T-helper 2 cell (primary cell): ENCODE measurements at places on chromosomes 3 and 15.

- no peak for DNase-seq
These were observed 150.2 kb downstream of the TP63 start for GRCh38 chr3:189781415-189781814.

- no peak for DNase-seq
These were observed 317.5 kb downstream of the GBE1 start for GRCh38 chr3:81443958-81444357.

DNA sequence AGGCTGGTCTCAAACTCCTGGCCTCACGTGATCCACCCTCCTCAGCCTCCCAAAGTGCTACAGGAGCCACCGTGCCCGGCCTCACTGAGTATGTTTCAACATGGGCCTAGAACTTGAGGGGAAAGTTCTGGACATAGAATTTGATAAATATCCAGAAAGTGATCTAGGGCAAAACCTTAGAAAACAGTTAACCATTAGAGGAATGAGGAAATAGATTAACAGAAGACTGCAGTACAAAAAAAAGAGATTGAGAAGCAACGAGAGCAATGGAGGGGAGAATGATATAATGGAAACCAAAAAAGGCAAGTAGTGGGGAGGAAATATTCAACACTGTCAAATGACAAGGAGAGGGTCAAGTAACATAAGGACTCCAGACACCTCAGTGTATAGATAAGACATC, 191.5 kb downstream of the PLCH1 start:
- DNase-seq, result no peak

GRCh38 chr3:31314258-31314657, 218.5 kb upstream of the STT3B start:
- DNase-seq, result no peak

GRCh38 chr15:73403171-73403570, 34.4 kb upstream of the HCN4 start:
- DNase-seq, result no peak

- no peak for DNase-seq
These were observed 286.9 kb upstream of the TBL1XR1 start for GRCh38 chr3:177484206-177484605.
